ENCODE measurements at places on chromosomes 3 and 15.

- H3K27me3 ChIP-seq, result no peaks in the 10 kb centered on the region
- no peak overlapping the region for H3K27ac ChIP-seq
- DNase-seq, result no peak
- no peaks in the 10 kb centered on the region for H3K36me3 ChIP-seq
Observed at GRCh38 chr15:68537506-68537905, 41.3 kb upstream of the CORO2B start.

- no peaks in the 10 kb centered on the region for H3K4me1 ChIP-seq
- H3K27me3 ChIP-seq, result peaks cover 20% of the 10 kb centered on the region
- no peaks in the 10 kb centered on the region for H3K36me3 ChIP-seq
Observed at GRCh38 chr15:51089699-51090453, 4.8 kb downstream of the TNFAIP8L3 start.

DNA sequence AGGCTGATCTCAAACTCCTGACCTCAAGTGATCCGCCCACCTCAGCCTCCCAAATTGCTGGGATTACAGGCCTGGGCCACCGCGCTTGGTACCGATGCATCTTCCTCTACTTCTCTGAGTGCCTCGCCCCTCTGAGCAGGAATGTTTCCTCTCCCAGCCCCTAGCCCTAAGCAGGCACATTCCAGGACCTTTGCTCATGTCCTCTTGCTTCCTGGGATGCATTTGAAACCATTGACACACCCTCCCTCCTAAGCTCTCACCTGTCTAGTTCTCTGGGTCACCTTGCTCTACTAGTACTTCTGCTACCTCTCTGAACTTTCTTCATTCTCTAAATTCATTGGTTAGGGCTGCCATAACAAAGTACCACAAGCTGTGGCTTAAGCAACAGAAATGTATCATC is 17.9 kb upstream of the UACA start:
- peaks cover 16% of the 10 kb centered on the region for H3K4me1 ChIP-seq
- H3K27me3 ChIP-seq, result no peaks in the 10 kb centered on the region
- no peak for DNase-seq
- no peak overlapping the region for H3K27ac ChIP-seq
- H3K36me3 ChIP-seq, result no peaks in the 10 kb centered on the region
- no peak overlapping the region for H3K4me3 ChIP-seq

GRCh38 chr3:135125171-135125801 is 330.2 kb downstream of the EPHB1 start:
- DNase-seq, result peak; percentile 26
- H3K4me1 ChIP-seq, result no peaks in the 10 kb centered on the region
- H3K4me3 ChIP-seq, result no peak overlapping the region
- H3K36me3 ChIP-seq, result no peaks in the 10 kb centered on the region
- H3K27ac ChIP-seq, result no peak overlapping the region
- H3K27me3 ChIP-seq, result no peaks in the 10 kb centered on the region
